DMS153 (cell line): ENCODE measurements at places on chromosomes 5 and 9.
A peak's percentile ranks its signal among the peaks of the same experiment; 100 is the strongest.

- no peak for DNase-seq
These were observed 30.4 kb downstream of the ROR2 start for GRCh38 chr9:91919621-91920020.

DNA sequence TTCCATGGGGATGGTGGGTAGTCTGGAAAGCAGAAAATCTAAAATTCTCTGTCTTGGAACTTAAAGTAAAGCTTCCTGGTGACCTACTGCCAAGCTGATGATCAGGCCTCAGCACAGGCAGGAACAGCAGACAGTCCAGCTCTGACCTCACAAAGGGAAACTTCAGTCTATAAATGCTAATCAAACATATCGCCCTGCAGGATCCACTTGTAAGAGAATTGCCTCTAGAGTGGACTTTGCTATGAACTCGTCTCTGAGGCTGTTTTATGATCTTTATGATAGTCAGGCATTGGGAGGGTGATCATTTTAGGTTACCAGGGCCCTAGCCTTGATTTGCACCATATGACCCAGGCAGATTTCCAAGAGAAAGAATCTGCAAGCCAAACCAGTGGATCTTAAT, 67.6 kb upstream of the SELENOP start:
- peak; percentile 42 for DNase-seq

DNA sequence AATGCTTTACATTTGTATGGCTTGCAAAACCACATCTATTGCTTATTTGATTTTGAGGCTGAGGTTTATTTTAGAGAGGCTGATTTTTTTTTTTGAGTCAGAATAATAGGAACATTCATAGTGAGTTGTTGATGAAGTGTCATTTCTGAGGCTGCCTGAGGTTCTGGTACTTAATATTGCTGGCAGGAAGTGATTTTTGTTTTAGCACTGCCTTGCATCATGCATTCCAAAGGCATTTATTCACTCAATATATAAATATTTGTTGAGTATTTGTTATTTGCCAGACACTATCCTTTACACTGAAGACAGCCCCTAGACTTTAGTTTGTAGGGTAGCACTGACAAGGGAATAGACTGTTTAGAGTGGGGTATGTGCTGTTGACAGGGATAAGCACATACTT, 2.7 kb downstream of the RNF20 start:
- no peak for DNase-seq

GRCh38 chr5:18687429-18687828, 1053.2 kb downstream of the TAF11L14 start:
- no peak for DNase-seq

- no peak for DNase-seq
These were observed 158.5 kb upstream of the NFIL3 start for GRCh38 chr9:91582181-91582580.

DNA sequence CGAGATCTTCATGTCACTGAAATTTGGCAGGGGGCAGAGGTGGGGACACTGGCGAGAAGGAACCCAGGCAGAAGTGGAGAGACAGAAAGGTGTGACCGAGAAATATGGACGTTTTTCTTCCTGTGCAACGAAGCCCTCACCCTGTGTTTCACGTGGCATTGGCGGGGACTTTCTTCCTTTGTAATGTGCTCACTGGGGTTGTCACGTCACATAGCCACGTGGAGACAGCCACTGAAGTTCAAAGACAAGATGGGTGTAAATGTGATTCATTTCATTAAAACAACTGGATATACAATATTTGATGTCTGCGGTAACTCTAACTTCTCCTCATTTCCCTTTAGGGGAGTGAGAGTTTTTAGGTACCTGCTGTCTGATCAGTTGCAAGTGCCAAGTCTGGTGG, 225.7 kb downstream of the FSTL4 start:
- DNase-seq, result no peak

DNA sequence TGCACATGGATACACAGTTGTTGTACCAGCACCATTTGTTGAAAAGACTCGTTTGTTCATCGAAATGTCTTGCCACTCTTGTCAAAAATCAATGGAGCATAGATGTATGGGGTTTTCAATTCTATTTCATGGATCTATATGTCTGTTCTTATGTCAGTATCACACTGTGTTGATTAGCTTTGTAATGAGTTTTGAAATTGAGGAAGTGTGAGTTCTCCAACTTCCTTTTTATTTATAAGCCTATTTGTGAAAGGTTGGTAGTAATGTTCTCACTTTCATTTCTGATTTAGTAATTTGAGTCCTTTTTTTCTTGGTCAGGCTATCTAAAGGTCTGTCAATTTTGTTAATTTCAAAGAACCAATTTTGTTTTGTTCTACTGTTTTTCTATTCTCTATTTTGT, 26.1 kb downstream of the ZNF510 start:
- DNase-seq, result no peak

DNA sequence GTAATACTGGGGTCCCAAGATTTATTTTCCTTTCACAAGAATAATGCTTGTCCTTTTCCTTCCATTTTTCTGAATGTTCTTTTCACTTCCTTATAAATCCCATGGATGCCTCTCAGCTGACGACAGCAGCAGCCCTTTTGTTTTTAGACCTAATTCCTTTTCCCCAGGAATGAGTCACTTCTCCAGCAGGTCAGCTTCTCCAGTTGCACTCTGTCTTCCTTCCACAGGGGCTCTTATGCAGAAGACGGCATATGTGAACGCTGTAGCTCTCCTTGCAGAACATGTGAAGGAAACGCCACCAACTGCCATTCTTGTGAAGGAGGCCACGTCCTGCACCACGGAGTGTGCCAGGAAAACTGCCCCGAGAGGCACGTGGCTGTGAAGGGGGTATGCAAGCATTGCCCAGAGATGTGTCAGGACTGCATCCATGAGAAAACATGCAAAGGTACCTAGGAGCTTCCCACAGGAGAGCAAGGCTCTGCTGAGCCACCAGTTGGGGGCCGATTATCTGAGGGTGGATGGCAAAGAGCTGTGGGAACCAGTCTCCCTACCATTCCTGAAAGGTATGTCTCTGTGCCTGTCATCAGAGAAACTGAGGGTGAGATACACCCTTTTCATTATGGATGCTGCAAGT, 72.9 kb downstream of the RFK start:
- DNase-seq, result no peak

DNA sequence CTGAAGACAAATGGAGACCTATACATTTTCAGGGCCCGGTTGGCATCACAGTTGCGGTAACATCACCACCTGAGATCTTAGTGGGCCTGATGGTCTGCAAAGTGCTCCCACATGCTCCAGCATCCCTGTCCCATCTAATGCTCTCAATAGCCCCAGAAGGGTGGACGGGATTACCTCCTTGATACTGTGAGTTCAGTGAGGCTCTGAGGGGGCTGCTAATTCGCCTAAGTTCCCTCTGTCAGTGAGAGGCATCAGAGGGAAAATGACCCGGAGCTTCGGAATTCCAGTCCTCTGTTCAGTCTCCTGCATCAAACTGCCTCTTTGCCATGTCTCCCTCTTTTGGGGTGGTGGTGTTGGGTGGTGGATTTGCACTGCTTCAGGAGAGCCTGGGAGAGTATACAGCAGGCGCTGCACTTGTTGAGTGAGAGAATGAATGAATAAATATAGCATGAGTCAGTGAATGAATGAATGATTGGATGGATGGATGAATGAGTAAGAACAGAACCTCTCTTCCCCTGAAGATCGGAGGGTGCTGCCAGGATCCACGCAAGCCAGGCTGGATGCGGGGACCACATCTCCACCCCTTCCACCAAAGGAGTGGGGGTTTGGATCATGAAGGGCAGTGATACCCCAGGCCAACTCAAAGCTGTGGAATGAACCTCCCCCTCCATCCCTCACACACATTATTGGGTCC, 141.0 kb downstream of the GABBR2 start:
- no peak for DNase-seq

- no peak for DNase-seq
These were observed 125.3 kb upstream of the ABCA1 start for GRCh38 chr9:105053209-105053652.

GRCh38 chr5:107952450-107952849, 281.7 kb upstream of the EFNA5 start:
- DNase-seq, result no peak
